Effector CD8-positive, alpha-beta T cell (primary cell): ENCODE measurements at places on chromosomes 3 and 15.

GRCh38 chr3:32381922-32382321, 9.7 kb upstream of the CMTM7 start:
- DNase-seq, result no peak

DNA sequence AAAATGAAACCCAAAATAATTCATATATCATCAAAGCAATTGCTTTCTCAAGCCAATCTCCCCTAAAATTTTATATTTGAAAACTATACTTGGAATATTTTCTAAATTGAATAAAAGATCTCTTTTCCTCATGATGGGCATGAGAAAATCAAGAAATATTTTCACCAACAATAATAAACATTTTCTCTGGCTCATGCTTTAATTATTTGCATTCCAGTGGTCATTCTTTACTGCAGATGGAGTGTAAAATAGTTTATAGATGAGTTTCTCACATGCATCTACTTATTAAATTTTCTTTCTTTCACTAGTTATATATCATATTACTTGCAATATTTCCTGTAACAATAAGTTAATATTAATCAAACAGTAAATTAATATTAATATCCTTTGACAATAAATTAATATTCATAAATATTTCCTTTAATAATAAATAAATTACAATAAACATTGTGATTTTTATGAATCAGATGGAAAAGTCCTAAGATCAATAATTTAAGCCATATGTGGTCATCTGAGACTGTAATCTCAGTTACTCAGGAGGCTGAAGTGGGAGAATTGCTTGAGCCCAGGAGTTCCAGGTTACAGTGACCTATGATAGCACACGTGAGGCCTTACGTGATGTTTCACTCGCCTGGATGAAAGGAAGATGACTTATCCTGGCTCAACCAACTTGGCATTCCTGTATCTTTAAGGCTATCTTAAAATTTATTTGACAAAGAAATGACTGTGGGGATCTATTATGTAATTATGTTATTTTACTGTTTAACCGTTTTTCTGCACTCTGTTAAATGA, 958.8 kb downstream of the ZPLD1 start:
- DNase-seq, result no peak

DNA sequence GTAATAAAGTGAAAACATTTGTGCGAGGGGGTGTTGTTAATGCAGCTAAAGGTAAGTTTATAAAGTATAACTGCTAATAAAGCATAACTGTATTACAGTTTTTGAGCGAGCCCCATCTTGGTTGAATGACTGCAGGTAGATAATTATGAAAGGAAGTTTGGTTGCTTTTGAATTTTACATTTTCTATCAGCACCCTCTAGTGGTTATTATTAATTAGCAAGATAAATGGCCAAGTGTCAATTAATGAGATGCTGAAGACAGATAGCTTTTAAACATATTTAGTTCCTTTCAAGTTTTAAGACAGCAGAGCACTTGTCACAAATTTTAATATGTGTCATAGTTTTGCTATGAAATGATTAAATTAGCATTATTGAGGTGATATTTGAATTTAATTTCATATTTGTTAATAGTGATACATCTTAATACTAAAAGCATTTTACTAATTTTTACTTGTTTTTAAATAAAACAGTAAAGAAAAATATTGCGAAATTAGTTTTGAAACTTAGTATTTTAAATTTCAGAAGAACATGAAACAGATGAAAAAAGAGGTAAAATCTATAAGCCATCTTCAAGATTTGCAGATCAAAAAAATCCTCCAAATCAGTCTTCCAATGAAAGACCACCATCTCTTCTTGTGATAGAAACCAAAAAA, 15.1 kb downstream of the U2SURP start:
- DNase-seq, result no peak

GRCh38 chr3:194588741-194589140, 44.5 kb downstream of the TMEM44 start:
- DNase-seq, result no peak

GRCh38 chr3:72907731-72908620, 20.1 kb downstream of the GXYLT2 start:
- DNase-seq, result no peak

DNA sequence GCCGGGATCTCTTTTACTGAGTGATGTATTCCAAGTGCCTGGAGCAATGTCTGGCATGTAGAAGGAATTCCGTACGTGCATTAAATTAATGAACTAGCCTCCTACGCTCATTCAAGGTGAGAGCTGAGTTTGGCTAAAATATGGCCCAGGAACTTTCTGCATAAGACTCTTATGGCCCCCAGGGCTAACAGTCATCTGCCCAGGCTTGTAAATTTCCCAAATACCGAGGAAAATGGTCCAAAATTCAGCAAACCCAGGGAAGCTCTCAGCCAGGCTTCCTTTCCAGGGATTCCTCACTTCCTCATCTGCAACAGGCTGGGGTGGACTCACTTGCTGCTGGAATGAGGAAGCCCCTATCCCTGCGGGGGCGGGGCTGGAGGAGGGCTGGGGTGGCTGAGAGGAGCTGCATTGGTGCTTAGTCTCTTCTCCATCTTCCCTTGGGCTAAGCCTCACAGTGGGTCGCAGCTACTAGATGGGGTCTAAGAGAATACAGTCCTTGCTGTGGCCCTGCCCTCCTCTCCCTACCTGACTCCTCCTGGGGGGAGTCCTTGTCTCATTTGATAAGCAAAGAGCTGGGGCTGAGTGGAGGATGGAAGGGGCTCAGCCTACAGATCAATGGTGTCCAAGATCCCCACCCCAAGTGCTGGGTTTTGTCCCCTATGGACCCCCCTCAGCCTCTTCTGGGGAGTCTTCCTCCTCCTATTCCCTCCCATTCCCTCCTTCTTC, 28.5 kb upstream of the APOD start:
- DNase-seq, result no peak

GRCh38 chr3:52026041-52026440, 30.3 kb downstream of the DUSP7 start:
- no peak for DNase-seq

DNA sequence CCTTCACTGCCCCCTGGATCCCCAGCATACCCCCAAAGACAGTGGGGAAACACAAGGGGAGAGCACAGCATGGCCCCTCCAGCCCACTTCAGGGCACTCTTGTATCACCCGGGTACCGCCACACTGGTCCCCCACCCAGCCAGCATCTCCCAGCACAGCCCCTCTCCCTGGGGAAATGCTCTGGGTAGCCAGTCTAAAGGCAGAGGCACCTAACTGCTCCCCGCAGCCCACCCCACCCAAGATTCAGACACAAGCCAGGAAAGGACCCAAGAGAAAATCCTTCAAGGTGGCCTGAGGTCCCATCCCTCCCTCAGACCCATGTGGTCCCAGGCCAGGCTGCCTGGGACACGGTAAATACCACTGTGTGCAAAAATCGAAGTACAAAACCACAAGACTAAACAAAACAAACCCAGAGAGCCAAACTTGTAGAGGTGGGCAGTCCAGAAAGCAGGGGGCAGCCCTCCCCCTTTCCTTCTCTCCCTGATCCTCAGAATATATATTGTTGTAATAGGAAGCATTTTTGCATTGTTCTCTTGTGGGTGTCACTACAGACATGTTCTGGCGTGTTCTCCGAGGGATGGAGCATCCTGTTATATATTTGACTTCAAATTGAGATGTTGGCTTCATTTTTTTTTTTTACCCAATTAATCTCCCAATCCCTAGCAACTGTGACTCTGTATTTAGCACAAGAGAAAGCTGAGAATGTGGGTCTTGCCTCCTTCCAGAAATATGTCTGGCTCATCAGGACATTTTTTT, 51.7 kb downstream of the GRIP2 start:
- DNase-seq, result no peak

GRCh38 chr3:32956750-32957570, 5.5 kb downstream of the CCR4 start:
- DNase-seq, result no peak

- DNase-seq, result no peak
Observed at GRCh38 chr15:70186152-70186551, 88.4 kb upstream of the TLE3 start.

DNA sequence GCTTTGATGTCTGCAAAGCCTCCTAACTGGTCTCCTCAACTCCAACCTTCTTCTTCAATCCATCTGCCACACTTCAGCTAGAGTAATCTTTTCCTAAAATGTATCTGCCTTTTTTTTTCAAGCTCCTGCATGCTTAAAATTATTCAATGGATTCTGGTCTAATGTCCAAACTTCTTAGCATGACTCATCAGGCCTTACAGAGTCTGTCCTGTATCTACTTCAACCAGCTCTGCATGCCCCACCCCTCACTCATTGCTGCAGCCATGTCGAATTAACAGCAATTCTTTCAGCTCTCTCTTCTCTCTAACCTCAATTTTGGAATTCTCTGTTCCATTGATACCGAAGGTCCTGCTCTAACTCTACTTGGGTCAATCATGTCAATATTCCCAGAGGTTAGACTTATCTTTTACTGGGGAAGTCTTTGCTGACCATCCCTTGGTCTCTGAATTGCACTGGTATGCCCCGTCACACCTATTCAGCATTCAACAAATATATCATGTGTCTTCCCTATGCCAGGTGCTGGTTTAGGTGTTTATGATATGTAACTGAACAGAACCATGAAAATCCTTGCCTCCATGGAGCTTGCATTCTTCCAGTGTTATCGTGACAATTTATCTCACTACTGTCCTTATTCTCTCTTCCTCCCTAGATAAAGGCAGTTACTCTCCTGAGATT, 88.5 kb upstream of the NANOGP8 start:
- DNase-seq, result no peak

GRCh38 chr3:168053115-168053514, 42.6 kb downstream of the GOLIM4 start:
- DNase-seq, result no peak

DNA sequence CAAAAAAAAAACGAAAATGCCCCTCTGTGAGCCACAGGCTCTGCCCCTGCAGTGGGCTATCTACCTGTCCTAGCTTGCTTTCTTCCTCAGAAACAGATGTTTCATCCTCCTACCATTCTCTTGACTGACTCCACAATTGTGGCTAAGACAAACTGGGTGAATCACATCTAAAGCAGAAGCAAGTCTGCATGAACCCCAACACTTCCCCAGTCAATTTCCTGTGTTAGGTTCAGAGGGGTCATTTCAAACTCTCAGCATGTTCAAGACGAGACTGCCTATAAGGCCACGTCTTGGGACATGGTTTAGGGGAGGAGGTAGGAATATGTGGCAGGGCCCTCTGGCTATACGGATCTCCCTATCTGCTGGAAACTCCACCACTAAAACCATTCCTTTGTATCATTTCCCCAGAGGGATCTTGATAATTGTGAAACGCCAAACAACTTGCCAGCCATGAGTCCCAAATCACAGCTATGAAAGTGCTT, 28.6 kb upstream of the ANKDD1A start:
- no peak for DNase-seq

GRCh38 chr3:194328053-194328657, 23.0 kb downstream of the CPN2 start:
- no peak for DNase-seq

GRCh38 chr3:24460974-24461373, 33.7 kb downstream of the THRB start:
- no peak for DNase-seq

DNA sequence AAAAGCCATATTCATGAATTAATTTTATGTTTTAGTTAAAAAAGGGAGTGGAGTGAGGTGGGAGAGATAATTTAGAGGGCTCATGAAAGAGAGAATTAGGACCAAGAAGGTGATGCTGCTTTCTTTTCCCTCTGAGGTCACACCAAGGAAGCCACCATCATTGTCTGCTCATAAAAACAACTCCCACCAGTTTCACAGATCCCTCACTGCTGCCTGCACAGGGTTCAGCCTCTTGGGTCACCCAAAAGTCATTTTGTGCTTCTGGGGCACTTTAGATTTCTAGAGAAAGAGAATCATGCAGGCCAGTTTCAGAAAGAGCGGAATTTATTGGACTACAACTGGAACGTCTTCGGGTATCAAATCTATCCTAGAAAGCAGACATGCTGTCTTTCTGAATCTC, 241.4 kb upstream of the EOMES start:
- DNase-seq, result no peak

GRCh38 chr15:101489237-101489598, 289 bp downstream of the PCSK6 start:
- DNase-seq, result no peak

GRCh38 chr3:172466553-172467130, 18.4 kb upstream of the GHSR start:
- no peak for DNase-seq

- no peak for DNase-seq
Observed at GRCh38 chr3:108804966-108805365, 17.6 kb upstream of the TRAT1 start.

DNA sequence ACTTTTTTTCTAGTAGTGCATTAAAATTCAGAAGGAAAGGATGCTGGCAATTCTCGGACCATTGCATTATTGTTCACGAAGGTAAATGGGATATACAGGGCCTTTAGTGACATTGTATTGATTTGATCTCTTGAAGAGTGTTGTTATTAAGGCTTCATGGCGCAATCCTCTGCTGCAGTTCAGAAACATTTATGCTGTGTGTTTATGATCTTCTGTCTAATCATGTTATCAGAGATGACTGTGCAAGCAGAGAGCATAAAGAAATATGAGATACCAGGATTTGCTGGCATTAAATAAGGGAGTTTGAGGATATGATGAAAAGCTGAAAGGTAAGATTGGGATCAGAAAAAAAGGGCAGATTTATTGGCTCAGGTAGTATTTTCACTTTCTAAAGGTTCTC, 180.6 kb downstream of the EPHA6 start:
- DNase-seq, result no peak

GRCh38 chr3:184543843-184544512, 17.6 kb upstream of the EPHB3 start:
- peak; percentile 57 for DNase-seq

GRCh38 chr3:12334786-12335185, 45.9 kb downstream of the PPARG start:
- no peak for DNase-seq

GRCh38 chr3:126952261-126952982, 30.5 kb upstream of the PLXNA1 start:
- DNase-seq, result no peak

DNA sequence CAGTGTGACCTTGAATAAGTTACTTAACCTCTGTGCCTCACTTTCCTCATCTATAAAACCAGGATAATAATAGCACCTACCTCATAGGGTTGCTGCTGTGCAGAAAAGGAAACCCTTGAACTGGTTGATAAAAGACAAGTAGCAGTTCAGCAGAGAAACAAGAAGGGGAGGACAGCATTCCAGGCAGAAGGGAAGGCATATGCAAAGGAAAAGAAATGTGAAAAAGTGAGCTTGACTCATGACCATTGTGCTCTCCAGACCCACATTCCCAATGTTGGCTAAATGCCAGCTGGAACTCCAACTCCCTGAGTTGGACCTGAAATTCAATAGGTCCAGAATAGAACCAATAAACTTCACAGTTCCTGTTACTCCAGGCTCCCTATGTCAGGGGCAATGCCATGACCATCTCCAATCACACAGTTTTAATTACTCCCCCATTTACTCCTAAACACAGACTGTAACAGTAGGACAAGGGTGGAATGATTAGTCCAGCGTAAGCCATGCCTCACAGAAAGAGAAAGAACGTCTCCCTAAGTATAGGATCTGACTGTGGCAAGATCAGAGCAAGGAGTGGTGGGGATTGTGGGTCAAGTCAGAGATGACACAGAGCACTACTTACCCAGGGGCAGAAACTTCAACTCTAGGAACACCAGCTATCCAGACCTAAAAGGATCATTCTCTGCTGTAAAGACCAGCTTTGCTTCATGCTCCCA, 26.9 kb downstream of the PRKAR2A start:
- no peak for DNase-seq

GRCh38 chr3:172307141-172307560, 141.1 kb downstream of the GHSR start:
- DNase-seq, result no peak
